AG20443 (cell line): ENCODE measurements at places on chromosomes 4 and X.

DNA sequence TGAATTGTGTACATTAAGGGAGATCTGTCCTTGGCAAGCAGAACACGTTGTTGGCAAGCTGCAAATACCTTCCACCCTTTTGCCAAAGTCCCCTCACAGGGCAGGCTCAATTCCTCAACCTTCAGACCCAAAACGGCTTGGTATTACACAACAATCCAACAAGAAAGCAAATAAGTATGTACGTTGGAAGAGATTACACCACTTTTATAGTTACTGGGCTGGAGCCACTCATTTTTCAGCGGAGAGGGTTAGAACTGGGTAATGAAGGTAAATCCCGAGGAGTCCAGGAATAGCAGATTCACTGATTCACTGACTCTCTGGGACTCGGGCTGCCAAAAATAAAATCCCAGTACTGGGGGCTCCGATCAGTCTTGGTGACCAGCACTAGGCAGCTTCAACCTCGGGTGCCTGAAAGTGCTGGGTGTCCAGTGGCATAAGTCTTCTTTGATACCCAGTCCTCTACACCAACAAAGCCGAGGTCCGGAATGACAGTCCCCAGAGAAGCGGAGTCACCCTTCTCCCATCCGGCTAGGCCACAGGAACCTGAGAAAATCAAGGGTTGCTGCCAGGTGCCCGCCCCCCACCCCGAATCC, 587 bp downstream of the TIMM8A start:
- DNase-seq = peak; percentile 20

GRCh38 chrX:117803463-117803862, 313.1 kb downstream of the KLHL13 start:
- no peak for DNase-seq

- DNase-seq = no peak
Measured at GRCh38 chr4:152327606-152328453, 208.1 kb downstream of the FBXW7 start.

- DNase-seq = peak; percentile 34
Measured at GRCh38 chr4:127604949-127605709, 27.6 kb upstream of the INTU start.

- no peak for DNase-seq
Measured at GRCh38 chrX:115564243-115564642, 3.3 kb downstream of the PLS3 start.

GRCh38 chrX:87517571-87518141, at the start of gene KLHL4:
KLHL4 (plus strand) TSS chrX:87517802; CDS start chrX:87517894, 92 bp downstream.
- no peak for DNase-seq

GRCh38 chr4:6943012-6943884, 33.6 kb downstream of the TBC1D14 start:
- no peak for DNase-seq

- peak; percentile 10 for DNase-seq
Measured at GRCh38 chr4:110195561-110196205, 2.7 kb downstream of the ELOVL6 start.
